ENCODE measurements at places on chromosomes 6 and 20. TPM values are rescaled to one million over a fixed set of nuclear protein-coding genes. Genes with fewer than 3 reads are reported as not detected.
A peak's percentile ranks its signal among the peaks of the same experiment; 100 is the strongest.

GRCh38 chr6:134816780-134817179 is 133.1 kb downstream of the ALDH8A1 start:
- no peak for DNase-seq
- H3K36me3 ChIP-seq, result no peaks in the 10 kb centered on the region
- no peaks in the 10 kb centered on the region for H3K27me3 ChIP-seq
- H3K4me3 ChIP-seq, result no peak overlapping the region

WASF1 gene
- 0.74 TPM for total RNA-seq

KIF25 gene
- total RNA-seq, result 0.29 TPM

DNA sequence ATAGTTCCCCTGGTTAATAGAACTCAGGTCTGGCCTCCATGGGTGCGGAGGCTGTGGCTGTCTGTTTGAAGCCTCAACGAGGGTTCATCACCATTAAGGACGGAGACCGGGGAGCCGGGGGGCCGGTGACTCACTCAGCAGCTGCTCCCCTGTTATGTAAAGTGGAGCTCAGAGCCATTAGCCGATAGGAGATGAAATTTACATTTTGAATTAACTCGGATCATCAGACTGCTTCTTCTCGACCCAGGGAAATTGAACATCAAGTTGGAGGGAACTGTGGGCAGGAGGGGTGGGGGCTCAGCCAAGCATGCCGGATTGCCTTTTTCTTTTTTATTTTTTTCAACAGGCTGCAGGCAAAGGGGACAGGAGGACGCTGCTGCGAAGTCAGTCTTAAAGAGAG is 12.3 kb downstream of the PCK1 start:
- no peaks in the 10 kb centered on the region for H3K4me1 ChIP-seq
- no peak overlapping the region for H3K27ac ChIP-seq
- H3K4me3 ChIP-seq, result no peak overlapping the region
- H3K36me3 ChIP-seq, result no peaks in the 10 kb centered on the region

- H3K36me3 ChIP-seq, result no peaks in the 10 kb centered on the region
- H3K4me1 ChIP-seq, result no peaks in the 10 kb centered on the region
- no peaks in the 10 kb centered on the region for H3K27me3 ChIP-seq
- no peak for DNase-seq
- H3K27ac ChIP-seq, result no peak overlapping the region
These were observed 16.0 kb downstream of the RPS12 start for GRCh38 chr6:132830334-132830751.

- H3K4me3 ChIP-seq, result no peak overlapping the region
- peak; percentile 23 for DNase-seq
- peaks cover 4% of the 10 kb centered on the region for H3K4me1 ChIP-seq
- no peak overlapping the region for H3K27ac ChIP-seq
These were observed 312.5 kb downstream of the EYA4 start for GRCh38 chr6:133553652-133554051.

GRCh38 chr6:153145591-153145990 is 14.5 kb upstream of the RGS17 start:
- no peaks in the 10 kb centered on the region for H3K36me3 ChIP-seq
- H3K27me3 ChIP-seq, result no peaks in the 10 kb centered on the region
- no peak overlapping the region for H3K4me3 ChIP-seq

All from heart left ventricle (tissue), 16 donors.